CD8-positive, alpha-beta memory T cell (primary cell): ENCODE measurements at places on chromosomes 2 and 18.

- no peak for DNase-seq
These were observed 159.8 kb downstream of the TAF4B start for GRCh38 chr18:26386002-26386401.

GRCh38 chr2:10753156-10753555 is 31.7 kb downstream of the ATP6V1C2 start:
- DNase-seq: no peak

- no peak for DNase-seq
These were observed 213.8 kb upstream of the FBXO11 start for GRCh38 chr2:48120112-48120511.

DNA sequence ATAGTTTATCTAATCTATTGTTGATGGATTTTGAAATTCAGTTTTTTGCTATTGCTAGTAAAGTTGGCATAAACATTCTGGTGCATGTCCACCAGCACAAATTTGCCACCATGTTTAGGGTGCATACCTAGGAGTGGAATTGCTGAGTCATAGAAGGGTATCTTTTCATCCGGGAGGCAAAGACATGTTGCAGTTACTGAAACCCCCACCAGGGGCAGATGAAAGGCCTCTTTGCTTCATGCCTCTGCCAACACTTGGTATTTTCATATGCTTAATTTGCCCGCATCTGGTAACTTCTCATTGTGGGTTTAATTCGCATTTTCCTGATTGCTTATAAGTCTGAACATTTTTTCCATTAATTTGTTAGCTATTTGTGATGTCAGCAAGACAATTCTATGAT is 8.2 kb downstream of the DCC start:
- DNase-seq: no peak

DNA sequence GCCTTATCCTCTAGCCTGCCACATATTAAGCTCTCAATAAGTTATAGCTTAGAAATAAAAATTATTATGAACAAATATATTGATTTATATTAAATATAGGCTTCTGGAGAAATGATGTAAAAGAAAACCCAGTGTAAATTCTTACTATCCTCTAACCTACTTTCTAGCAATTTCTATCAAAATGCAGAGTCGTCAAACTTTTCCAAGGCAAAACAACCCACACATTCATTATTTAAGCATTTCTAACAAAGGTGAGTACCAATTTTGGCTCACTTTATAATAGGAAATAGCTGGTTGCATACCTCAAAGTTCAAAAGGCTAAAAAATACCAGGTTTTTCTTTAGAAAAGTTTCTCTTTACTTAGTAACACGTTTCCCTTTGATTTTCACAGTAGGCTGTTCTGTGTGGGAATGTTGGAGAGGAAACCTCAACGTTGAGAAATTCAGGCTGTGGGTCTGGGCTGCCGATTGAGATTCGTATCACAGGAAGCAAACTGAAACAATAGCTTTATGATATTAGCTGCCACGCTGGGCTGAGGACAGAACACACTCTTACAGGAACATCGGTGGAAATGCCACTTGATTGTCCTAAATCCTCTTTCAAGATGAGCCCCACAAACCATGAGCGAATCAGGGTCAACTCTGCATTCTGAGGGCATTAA is 53.0 kb downstream of the EPAS1 start:
- DNase-seq: no peak

DNA sequence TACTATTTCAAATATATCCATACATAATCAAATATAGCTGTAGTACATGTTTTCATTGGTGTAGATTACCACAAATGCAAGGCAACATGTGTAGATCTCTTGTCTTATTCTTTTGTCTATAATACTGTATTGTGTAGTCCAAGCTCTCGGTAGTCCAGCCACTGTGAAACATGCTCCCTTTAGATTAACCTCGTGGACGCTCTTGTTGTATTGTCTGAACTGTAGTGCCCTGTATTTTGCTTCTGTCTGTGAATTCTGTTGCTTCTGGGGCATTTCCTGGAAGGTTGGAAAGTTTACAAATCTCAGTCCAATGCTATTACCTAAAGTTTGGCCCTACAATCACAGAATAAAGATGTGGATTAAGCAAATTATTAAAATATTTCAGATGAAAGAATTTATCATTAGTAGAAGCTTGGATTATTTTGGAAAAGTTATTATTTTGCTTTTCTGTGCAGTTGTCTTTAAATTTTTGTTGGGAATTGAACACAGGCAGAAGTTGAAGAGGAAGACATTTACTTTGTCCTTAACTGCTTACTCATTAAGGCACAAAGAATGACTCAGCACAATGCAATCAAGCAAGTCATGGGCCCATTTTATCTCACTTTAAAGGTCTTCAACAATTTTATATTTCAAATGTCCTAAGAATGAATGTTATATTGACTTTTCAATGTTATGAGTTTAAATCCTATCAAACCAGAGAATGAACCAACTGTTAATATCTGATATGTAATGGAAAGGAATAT is 103.4 kb upstream of the CAVIN2 start:
- DNase-seq: no peak

DNA sequence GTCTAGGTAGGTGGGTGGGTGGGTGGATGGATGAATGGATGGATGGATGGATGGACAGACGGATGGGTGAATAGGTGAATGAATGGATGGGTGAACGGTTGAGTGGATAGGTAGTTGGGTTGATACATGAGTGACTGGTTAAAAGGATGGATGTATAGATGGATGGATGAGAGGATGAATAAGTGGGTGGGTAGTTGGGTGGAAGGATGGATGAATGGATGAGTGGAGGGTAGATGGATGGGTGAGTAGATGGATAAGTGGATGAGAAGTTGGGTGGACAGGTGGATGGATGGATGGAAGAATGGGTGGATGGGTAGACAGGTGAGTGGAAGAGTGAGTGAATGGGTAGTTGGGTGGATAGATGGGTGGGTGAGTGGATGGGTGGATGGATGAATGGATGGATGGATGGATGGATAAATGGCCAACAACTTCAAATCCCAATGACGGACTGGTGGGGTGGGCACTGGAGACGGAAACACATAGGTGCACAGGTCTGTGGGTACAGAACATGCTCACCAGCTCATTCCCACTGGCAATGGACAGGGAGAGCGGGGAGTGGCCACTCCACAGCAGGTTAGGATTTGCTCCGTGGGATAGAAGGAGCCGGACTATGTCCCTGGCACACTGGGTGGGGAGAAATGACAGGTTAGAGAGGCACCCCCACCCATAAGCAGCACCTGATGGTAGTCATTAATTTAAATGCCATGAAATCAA is 48.8 kb downstream of the ANKMY1 start:
- DNase-seq: no peak

DNA sequence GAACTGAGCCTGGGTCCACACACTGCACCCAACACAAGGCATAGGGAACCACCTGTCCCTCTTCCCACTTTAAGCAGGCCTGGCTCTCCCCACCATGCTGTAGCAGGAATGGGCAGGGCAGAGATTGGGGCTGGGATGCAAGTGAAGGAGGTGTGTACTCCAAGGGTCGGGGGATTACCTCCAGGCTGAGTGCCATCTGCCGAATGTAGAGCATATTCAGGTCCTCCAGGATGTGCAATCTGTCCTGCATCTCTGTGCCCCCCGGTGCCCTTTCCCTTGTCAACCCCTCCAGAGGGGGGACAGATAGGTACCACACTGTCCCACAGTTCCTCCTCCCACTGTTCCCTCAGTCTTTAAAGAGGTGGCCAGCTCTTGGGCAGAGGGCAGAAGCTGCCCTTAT is 2.4 kb downstream of the RTKN start:
- no peak for DNase-seq

GRCh38 chr2:227360351-227360750 is 18.8 kb downstream of the TM4SF20 start:
- DNase-seq: no peak

- no peak for DNase-seq
These were observed 186.2 kb downstream of the CMPK2 start for GRCh38 chr2:6679471-6679870.

DNA sequence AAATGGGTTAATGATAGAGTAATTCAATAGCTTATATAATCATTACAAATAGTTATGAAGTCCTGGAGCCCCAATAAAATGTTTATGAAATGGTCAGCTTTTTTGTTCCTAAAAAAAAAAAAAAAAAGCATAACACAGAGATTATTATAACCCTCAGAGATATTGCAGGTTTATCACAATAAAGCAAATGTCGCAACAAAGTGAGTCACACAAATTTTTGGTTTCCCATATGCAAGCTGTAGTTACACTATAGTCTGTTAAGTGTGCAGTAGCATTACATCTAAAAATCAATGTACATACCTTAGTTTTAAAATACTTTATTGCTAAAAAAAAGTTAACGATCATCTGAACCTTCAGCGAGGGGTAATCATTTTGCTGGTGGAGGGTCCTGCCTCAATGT is 20.0 kb downstream of the WDFY1 start:
- DNase-seq: no peak

DNA sequence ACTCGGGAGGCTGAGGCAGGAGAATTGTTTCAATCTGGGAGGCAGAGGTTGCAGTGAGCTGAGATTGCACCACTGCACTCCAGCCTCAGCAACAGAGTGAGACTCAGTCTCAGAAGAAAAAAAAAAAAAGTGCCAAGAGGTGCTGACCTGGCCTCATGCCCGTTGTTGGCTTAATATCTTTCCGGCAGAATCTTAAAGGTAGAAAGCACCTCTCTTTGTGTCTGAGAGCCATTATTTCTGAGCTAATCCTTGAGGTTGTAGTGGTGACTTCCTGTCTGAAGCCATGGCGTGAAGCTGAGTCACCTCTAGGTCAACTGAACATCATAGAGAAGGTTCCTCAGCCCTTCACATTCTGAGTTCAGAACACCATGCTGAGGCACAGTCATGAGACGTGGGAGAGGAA is 60.4 kb downstream of the WDSUB1 start:
- DNase-seq: no peak

GRCh38 chr18:56702946-56703345 is 51.8 kb downstream of the WDR7 start:
- no peak for DNase-seq

GRCh38 chr2:109128616-109129355 is at the start of gene SH3RF3:
SH3RF3 (plus strand) TSS chr2:109129205.
- no peak for DNase-seq

DNA sequence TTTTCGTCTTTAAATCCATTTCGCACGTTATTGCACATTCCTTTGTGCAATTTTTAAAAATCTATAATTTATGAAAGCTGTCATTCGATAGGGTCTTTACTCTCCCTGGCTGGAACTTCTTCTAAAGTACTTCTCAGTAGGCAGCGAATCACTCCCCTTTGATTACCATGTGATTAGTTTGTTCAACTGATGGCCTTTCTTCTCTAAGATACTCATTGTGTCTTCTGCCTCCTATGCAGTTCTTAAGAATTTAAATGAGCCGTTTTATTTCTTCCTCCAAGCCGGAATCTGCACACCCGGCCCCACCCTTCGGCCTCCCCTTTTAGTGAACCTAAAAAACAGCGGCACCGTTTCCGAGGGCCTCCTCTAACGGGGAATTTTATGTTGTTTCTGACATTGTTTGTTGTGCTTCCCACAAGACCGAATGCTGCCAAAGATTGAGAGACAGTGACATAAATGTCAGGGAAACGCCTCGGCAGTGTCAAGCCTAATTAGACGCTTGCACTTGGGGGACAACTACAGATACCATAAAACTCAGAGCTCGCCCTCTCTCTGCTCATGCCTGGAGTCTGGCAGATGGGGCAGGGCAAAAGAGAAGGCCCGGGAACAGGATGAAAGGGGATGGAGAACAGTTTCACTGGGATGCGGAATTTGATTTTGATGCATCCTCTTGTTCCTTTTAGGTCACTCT is 255.3 kb downstream of the BCL11A start:
- DNase-seq: no peak

GRCh38 chr2:96514521-96514920 is 9.4 kb upstream of the NEURL3 start:
- DNase-seq: no peak

DNA sequence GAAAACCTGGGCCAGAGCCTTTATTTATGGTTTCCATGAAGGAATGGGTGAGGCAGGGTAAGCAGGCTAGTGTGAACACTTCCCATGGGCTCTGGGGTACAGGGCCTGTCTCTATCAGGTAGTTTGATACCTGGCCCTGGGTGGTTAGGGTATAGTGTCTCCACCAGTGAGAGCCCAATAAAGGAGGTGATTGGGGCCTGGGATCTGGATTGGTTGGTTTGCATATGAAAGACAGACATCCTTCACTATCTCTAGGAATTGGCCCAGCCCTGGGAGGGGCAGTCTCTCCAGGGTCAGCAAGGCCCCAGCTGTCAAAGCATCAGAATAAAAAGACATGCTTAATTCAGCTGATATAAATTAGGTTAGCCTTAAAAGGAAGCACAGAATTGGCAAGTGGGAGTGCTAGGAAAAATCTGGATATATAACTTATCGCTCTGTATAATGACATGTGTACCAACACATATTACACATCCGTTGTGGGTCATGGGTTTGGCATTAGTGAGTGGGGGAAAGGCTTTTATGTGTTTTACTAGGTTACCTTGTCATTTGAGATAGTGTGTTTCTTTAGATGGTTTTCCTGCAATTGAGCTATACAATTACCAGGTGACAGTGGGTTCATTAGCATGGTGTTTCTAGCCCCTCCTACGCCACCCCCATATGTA is 18.5 kb upstream of the TMEM178A start:
- DNase-seq: no peak

DNA sequence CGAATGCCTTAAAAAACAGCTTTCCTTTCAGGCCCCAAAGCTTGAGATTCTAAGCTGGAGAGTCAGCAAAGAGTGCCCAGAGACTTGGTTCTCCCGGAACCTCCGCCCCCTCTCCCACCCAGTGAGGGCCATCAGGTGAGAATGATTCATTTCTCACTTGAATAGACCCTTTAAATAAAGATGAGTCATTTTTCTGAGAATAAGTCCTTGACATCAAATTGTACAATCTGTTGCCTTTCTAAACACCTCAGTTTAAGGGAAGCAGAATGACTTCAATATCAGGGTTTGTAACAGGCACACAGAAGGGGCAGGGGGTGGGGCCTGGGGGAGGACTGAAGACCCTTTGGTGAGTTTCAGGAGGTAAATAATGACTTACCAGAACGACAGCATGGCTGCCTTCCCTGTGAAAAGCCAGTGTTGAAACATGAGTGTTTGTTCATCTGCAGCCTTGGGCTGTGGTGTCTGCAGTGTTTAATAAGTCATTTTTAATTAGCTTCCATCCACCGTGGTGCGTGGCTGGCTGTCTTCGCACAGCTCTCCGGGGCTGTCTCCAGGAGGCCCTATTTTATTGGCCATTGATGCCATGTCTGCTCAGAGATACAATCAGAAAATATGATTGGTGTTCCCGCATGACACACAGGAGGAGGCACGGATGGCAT is 134.9 kb upstream of the ZNF236 start:
- no peak for DNase-seq

DNA sequence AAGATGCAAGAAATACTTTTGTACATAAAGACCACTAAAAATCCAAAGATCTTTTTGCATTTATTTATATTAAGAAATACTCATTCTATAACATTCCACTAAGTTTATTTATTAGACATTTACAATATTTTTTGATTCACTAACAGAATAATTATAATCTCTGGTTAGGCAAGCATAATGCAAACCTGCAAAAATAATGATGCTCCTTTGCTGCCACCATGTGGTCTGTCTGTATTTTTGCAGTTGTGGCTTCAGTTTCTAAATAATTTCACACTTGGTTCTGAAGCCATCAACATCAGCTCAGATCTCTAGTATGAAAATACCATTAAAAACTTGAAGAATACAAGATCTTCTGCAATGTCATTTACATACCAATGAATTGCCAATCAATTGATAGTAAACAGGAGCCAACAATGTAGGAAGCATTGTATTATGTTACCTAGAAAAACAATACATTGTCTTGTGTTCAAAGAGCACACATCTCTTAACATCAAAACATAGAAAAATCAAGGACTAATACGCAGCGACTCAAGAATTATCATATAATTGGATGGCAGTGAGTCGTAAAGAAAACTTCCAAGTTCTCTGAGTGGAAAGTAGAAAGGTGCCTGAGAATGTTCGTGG is 28.8 kb upstream of the WDR75 start:
- DNase-seq: peak; percentile 30

GRCh38 chr2:110858135-110858725 is 125.9 kb downstream of the ACOXL start:
- DNase-seq: peak; percentile 89
